Effector memory CD8-positive, alpha-beta T cell (primary cell): ENCODE measurements at places on chromosomes 11 and 22.
A peak's percentile ranks its signal among the peaks of the same experiment; 100 is the strongest.

DNA sequence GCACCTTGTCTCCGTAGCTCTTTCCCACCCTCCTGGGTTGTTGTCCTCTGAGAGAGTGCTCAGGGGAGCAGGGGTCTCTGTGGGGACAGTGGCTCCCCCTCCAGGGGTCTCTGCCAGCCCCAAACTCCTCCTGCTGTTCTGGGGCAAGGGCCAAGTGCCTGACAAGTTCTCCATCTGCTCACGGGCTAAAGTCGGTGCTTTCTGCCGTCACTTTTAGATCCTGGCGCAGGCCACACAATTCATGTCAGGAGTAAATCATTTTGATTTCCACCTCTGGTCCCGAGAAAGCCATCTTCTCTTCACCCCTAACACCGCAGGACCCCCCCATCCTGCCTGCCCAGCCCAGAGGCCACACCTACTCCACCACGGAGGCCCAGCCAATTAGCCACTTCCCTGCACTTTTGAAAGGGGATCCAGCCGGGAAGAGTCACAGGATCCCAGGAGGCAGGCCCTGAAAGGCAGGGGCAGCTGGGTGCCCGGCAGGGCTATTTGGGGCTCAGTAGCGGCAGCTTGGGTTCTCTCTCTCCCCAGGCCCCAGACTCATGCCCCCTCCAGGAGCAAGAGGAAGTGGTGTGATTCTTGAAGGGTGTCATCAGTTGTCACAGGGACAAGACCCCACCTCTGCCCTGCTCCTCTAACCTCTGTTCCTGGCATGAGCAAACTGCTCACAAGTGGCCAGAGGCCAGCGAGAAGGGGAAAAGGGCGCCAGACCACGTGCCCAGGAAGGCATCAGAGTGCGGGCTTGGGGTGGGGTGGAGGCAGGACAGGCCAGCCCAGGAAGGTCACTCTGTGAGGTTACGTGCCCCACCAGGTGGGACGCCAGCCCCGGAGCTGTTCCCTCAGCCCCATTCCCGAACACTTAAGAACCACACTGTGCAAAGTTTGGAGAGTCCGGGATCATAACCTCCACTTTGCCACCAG lies 1.3 kb downstream of the MACROD1 start:
- peaks cover 15% of the 10 kb centered on the region for H3K4me1 ChIP-seq
- DNase-seq: no peak

DNA sequence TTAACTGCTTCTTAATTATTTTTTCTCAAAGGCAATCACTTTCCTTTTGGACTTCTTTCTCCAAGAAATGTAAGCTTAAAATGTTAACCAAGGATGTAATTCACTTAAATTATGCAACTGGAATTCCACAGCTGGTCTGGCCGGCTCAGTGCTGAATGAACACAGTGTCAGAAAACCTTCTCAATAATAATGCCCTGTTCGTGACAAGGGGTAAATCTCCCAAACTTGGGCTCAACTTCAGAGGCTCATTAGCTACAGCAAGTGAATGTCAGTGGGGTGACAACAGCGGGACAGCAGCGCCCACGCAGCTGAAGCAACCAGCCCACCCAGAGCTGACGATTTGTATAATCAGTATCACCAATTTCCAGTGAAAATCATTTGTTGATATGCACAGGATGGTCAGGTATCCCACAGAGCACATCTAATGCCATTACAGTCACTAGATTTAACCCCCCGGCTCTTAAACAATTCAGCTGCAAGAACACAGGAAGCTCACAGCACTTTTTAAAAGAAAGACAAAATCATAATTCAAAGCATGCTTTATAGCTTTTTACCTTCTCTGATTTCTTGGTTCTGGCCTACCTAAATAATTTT lies 704.8 kb downstream of the DLG2 start:
- DNase-seq: no peak
- no peaks in the 10 kb centered on the region for H3K27me3 ChIP-seq
- no peaks in the 10 kb centered on the region for H3K4me1 ChIP-seq
- H3K27ac ChIP-seq: no peak overlapping the region
- no peak overlapping the region for H3K4me3 ChIP-seq

DNA sequence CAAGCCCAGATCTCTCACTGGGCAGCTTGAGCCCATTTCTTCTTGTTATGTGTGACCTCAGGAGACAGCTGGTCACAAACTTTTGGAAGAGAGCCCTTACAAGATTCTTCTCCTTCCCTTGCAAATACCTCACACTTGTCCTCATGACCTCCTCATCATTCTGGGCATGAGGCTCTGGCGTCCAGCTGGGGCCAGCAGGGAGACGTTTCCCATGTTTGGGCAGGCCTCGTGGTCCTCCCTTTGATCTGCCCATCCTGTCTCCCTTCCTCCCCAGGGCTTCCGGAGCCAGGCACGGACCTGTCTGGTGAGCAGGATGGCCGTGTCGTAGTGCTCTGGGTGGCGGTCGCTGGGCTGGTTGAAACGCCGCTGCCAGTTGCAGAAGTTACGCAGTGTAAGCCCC lies 9.7 kb downstream of the ADAMTS8 start:
- no peak for DNase-seq
- H3K27ac ChIP-seq: no peak overlapping the region
- peaks cover 6% of the 10 kb centered on the region for H3K36me3 ChIP-seq

DNA sequence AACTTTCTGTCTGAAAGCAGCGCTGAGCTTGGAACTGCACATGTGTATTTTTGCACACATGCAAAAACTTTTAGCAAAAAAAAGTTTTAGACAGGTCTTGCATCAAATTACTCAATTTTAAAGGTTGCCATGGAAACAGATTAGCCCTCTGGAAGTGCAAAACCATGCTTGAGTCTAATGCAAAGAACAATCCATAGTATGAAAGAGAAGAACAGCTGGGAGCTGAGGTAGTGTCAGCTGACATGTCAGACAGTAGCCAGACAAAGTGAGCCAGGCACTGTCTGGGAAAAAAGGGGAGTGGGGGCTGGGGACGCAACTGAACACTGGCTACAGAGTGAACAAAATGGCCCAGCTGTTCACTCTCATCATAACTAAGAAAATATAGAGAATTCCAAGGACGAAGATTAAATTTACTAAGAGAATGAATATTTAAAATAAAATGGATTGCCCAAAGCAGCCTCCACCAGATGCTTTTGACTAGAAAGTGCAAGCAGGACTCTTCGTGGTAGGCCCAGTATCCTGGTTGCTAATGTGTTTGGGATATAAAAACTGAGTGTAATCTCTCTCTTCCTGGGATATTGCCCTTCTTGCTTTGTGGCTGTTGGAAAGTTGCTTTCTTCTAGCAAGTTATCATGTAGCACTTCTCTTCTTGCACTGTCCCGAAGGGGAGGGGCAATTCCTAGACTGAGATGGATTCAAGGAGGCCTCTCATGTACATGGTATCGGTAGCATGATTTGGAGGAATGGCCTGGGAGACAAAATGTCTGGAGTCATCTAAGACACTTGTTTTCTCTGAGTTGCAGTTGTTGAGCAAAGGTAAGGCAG lies 434.1 kb upstream of the FAT3 start:
- no peaks in the 10 kb centered on the region for H3K4me1 ChIP-seq
- no peak overlapping the region for H3K4me3 ChIP-seq
- H3K27ac ChIP-seq: no peak overlapping the region
- H3K27me3 ChIP-seq: no peaks in the 10 kb centered on the region
- no peaks in the 10 kb centered on the region for H3K36me3 ChIP-seq

DNA sequence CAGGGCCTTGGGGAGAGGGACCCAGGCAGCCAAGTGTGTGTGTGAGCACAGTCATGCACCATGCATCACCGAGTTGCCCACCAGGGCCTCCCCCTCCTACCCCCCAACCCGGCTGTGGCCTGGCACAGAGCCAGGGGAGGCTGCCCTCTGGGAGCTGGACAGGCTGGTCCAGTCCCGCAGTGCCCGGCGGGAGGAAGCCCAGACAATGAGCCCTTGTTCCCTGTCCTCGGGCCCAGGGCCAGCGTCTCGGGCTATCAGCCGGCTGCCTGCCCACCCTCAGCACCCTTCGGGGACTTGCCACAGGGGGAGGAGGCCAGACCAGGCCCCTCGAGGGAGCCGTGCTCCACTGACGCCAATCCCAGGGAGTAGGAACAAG lies 4.5 kb downstream of the LRRC75B start:
- no peaks in the 10 kb centered on the region for H3K36me3 ChIP-seq
- H3K27me3 ChIP-seq: no peaks in the 10 kb centered on the region
- H3K4me3 ChIP-seq: no peak overlapping the region

- peak overlapping the region; percentile 22 for H3K27ac ChIP-seq
- no peak overlapping the region for H3K4me3 ChIP-seq
- H3K4me1 ChIP-seq: peaks cover 13% of the 10 kb centered on the region
- H3K27me3 ChIP-seq: no peaks in the 10 kb centered on the region
Observed at GRCh38 chr11:128238521-128239265, 348.7 kb downstream of the ETS1 start.

DNA sequence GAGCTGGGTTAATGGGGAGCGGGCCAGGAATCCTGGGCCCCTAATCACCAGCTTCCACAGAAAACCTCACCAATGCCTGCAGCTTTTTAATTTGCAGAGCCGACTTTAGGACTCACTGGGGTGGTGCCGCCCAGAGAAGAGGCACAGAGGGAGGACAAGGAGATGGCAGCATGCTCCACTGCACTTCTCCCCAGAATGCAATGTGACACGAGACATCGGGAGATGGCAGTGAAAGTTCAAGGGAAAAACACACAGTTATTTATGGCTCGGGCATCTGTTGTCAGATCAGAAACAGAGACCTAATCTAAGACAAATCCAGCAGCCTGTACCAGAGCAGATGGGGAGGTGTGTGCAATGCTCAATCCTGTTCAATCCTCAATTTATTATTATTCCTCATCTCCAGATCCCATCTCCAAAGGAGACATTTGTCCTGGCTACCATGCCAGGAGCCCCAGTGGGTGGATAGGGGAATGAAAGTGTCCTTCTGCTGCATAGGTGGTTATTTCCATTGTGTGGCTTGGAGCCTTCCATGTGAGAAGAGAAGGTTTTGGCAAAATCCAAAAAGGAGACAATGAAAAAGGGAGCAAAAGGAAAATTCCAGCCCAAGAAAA lies 250.0 kb downstream of the NXPE2 start:
- H3K36me3 ChIP-seq: no peaks in the 10 kb centered on the region
- no peak overlapping the region for H3K4me3 ChIP-seq
- DNase-seq: no peak
- no peak overlapping the region for H3K27ac ChIP-seq

DNA sequence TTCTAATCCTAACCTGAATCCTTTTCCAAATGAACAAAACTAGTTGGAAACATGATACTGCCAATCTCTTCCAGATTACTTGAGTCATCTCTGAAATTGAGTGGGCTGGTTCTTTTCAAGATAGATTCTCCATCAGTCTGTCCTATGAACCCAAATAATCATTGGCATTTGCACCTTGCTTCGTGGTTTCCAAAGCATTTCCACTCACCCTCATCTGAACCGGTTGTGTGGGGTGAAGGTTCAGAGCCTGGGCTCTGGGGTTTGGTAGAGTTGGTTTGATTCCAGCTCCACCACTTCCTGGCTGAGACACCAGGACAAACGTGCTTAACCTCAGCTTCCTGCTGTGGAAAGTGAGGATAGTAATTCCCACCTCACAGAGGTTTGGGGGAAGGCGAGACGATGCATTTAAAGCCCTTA lies 206.4 kb upstream of the E2F8 start:
- DNase-seq: no peak
- no peak overlapping the region for H3K4me3 ChIP-seq
- no peak overlapping the region for H3K27ac ChIP-seq
- no peaks in the 10 kb centered on the region for H3K4me1 ChIP-seq
- peaks cover 31% of the 10 kb centered on the region for H3K27me3 ChIP-seq

DNA sequence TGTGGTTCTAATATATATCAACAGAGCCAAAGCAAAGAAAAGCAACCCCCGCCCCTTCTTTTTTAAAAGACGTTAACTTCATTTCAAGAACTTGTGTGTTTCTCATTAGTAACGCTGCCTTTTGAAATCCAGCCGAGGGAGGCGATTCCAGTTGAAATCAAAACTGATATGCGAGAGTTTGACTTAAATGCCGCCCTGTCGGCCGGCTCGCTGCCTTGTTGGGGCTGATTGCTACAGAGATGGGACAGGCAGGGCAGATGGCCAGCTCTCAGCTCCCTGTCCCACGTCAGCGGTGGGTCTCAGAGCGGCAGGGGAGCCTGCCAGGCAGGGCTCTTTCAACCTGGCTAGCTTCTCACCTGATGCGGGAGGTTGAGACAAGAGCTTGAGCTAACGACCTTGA lies 51.9 kb upstream of the ALX4 start:
- no peak for DNase-seq
- no peak overlapping the region for H3K4me3 ChIP-seq
- H3K4me1 ChIP-seq: no peaks in the 10 kb centered on the region

GRCh38 chr22:44805711-44806110 lies 53.3 kb downstream of the ARHGAP8 start:
- H3K36me3 ChIP-seq: peaks cover 4% of the 10 kb centered on the region
- no peak for DNase-seq
- H3K27me3 ChIP-seq: peaks cover 36% of the 10 kb centered on the region
- peaks cover 10% of the 10 kb centered on the region for H3K4me1 ChIP-seq
- peak overlapping the region; percentile 38 for H3K27ac ChIP-seq

DNA sequence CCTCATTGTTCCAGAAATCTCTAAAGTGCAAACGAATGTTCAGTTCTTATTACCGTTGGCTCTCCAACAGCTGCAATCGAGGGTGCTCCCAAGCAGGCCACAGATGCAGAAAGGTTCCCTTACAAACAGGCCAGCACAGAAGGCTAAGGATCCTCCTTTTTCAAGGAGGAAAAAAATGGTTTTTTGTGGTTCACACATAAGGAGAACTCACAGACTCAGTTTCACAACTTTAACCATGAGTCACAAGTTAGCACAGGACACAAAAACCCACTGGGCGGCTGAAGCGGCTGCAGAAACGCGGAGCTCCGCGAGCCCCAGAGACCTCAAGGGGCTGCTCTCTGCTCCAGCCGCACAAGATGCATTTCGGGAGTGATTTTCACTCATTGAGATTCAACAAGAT lies 98.2 kb upstream of the PRR5 start:
- H3K4me3 ChIP-seq: no peak overlapping the region
- no peak overlapping the region for H3K27ac ChIP-seq
- no peak for DNase-seq
- no peaks in the 10 kb centered on the region for H3K36me3 ChIP-seq

DNA sequence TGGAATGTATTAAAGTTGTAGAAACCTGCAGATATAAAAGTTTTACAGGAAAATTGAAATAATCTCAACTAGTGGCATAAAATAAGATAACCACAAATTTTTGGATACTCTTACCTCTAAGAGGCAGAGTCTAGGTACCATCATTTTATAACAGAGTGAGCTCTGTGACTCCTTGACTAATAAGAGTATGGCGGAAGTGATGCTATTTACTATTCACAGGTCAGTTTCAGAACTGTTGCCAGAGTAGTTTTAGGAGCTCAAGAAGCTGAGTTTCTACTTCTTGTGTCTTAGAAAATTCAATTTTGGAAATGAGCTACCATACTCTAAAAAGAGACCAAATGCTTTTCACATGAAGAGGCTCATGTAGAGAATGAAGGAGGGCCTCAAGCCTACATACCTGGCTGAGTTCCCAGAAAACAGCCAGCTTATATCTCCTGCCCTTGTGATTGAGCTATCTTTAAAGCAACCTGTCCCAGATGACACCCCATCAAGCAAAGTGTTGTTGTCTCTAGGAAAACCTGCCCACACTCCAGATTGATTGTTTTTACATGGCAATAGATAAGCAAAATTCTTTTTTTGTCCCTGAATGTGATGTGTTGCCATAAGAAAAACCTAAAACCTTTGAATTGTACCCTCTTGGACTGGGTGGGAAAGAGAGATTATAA lies 712.8 kb upstream of the CNTN5 start:
- no peaks in the 10 kb centered on the region for H3K27me3 ChIP-seq
- no peaks in the 10 kb centered on the region for H3K4me1 ChIP-seq
- DNase-seq: no peak
- no peak overlapping the region for H3K4me3 ChIP-seq
- H3K27ac ChIP-seq: no peak overlapping the region

GRCh38 chr11:69656536-69657455 lies 15.8 kb downstream of the CCND1 start:
- H3K27me3 ChIP-seq: no peaks in the 10 kb centered on the region
- H3K4me3 ChIP-seq: no peak overlapping the region
- peaks cover 7% of the 10 kb centered on the region for H3K36me3 ChIP-seq
- no peak for DNase-seq
- peak overlapping the region; percentile 71 for H3K27ac ChIP-seq
